Astrocyte (in vitro differentiated cells and primary cell): ENCODE measurements at places on chromosomes 2 and 18.

DNA sequence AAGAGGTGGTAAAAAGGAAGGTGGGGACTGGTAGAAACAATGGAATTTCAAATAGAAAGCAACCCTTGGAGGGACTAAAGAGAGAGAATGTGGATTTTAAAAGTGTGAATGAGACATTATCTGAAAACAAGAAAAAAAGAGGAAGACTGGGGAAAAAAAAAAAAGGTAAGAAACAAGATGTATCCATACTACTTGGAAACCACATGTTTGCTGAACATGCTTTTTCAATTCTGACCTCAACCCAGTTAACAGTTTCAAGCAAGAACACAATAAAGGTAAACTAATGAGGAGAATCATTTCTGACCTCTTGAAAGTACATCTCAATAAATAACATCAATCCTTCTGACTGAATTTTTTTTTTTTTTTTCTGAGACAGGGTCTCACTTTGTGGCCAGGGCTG is 2.6 kb downstream of the FARSB start:
- no peak for DNase-seq

DNA sequence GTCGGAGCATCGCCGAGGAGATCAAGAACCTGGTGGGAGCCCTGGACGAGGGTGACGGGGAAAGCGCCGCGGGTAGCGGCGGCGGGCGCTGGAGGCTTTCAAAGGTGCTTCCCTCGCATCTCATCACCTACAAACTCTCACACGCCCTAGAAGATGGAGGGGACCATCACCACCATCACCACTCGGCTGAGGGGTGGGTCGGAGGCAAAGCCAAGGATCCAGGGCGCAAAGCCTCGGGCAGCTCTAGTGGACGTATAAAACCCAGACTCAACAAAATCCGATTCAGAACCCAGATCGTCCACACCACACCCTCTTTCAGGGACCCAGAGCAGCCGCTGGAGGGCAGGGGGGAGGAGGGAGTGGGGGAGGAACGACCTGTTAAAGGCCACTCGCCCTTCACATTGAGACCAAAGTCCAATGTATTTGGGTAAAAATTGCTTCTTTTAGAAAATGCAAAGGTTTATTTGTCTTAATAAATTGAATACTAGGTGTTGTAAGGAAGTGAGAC is 1.5 kb downstream of the SOWAHC start:
- DNase-seq = no peak

- DNase-seq = no peak
Observed at GRCh38 chr2:138276339-138276738, 225.2 kb upstream of the SPOPL start.

DNA sequence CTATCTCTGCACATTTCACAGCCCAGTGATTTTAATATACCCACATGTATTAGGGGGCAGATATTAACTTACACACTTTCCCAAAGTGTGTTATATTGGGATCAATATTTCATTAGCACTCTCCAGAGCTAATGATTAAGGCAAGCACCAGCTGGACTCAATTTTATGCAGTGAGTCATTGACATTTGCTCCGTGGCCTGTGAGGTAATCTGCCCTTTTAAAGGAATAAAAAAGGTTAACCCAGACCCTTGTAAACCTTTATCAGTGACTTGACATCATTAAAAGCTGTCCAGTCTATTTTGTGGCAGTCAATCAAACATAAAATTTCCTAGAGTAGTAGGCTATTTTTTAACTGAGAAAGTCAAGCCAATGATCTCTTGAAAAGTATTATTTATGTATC is 1870.4 kb upstream of the CELF4 start:
- DNase-seq = no peak

DNA sequence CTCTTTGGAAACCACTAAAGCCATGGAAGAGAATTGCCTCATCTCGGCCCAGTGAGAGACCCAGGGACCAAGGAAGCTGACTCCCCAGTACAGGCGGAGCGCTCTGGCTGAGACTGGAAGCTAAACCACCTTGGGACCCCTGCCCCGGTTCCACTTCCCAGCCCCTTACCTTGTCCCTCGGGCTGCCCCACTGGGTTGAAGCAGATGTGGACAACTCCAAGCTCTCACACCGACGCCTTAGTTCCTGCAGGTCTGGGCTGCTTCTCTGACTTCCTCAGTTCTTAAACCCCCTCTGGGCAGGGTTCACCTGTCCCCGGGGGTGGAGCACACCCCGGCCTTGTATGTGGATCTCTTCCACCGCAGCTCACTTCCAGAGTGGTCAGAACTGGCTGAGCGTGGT is 266.2 kb downstream of the PHLPP1 start:
- no peak for DNase-seq

DNA sequence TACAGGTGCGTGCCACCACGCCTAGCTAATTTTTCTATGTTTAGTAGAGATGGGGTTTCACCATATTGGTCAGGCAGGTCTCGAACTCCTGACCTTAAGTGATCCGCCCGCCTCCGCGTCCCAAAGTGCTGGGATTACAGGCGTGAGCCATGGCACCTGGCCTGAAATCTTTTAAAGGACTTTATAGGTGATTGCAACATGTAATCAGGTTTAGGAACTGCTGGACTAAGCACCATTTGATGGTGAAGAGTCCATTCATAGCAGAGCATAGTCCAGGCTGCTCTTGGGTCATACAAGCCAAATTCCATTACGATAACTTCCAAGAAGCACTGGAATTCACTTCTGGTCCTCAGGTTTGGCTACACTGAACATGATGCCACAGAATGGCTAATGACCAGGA is 200.6 kb upstream of the SMAD2 start:
- no peak for DNase-seq

DNA sequence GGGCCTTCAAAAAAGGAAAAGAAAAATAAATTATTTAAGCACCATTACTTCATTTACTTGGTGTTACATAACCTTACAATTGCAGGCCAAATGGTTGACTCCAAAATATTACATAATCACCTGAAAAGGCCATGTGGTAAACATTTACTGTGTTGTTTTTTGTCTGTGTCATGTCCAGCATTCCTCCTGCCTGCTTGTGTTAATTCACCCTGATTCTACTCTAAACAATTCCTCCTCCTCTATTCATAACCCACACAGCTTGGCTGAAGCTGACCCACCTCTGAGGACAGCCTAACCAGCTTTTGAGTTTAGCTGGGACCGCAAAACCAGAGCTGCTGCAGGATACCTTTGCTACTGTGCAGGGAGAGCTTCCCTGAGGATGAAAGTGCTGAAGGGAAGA is 35.4 kb downstream of the TMX3 start:
- peak; percentile 14 for DNase-seq

GRCh38 chr18:63936156-63936931 is 12.8 kb upstream of the HMSD start:
- peak; percentile 38 for DNase-seq

DNA sequence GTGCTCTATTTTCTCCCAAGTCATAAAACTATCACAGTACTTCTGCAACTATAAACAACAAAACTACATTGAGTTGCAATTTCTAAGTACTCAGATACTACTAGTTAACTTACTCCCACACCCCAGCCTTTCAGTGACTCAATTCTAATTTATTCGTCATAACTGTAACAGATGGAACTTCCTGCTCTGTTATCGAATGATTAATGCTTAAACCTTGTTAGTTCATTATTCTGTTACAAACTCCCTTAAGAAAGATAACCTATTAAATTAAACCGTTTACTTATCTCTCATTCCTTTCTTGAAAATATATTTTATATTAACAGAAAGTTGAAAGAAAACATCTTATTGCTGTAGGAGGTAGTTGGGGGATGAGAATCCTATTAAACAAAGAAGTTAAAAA is 17.0 kb downstream of the TNFAIP6 start:
- DNase-seq = peak; percentile 91

GRCh38 chr2:135820003-135820618 is 16.9 kb downstream of the LCT start:
- peak; percentile 81 for DNase-seq

- DNase-seq = no peak
Observed at GRCh38 chr2:232293191-232293590, 85.4 kb upstream of the ALPP start.

DNA sequence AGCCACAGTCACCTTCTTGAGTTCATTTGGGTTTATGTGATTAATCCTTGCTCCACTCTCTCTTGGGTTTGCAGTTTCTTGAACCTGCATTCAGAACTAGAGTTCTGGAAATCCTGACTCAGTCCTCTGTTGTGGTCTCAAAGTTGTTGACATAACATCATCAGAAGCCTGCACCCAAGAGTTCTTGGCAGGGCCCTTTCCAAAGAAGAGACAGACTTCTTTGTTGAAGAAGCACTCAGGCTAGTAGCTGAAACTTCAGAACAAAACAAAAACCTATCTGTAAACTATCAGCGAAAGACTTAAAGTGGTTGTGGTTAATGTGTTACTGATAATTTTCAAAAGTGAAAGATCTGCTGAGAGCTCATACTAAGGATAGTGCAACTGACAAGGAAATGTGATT is 120.8 kb downstream of the FAM168B start:
- DNase-seq = peak; percentile 54

DNA sequence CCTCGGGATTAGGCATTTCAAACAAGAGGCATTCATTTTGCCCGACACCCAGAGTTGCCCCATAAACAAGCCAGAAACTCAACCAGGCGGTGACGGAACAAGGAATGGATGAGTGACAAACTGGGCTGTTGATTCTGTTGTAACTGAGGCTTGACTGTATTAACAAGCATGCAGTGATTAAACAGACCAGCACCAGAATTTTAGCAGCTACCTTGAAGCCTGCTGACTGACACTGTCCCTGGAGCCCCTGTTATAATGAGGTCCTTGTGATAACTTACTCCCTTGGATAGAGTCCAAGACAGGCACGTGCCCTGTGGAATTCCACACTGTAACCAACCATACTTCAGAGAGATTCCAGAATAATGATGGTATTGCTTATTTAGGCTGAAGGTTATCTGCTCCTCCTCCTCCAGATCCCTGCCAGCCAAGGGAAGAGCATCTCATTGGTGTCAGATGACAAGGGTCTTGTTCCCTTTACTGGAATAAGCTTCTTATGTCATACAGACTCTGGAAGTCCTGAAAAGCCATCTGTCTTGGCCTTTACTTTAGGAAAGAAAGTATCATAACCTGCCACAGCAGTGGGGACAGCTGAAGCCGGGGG is 97.1 kb upstream of the RMDN2 start:
- DNase-seq = peak; percentile 87

GRCh38 chr18:11975723-11976122 is 5.6 kb upstream of the IMPA2 start:
- DNase-seq = no peak

DNA sequence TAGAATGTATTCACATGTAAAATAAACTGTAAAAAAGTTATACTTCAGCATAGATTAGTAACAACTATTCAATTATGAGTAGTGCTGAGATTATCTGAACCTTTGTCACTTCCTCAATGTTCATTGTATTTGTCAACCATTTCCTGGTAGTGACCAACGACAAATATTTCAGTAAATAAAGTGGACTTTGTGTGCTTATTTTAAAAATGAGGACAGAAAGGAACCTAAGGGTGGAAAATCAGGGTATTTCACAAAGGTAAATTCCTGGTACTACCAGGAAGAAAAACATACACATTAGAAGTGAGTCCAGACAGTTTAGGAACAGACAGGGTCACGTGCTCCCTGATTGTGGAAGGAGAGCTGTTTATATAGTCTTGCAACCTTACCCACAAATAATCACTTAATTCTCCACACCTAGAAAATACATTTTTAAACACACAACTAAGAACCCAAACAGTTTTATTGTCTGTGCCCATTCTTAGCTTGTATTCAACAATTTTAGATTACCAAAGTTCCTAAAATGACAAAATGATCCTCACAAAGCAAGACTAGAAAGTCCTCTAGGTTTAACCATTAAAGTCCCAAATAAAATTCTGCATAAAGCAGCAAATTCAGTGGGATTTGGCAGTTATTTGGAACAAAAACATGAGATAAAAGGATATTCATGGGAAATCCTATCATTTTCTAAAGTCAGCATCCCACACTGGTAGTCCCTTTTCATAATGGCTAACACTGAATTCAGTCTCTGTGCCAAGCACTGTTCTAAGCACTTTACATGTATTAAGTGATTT is 28.2 kb downstream of the PELI1 start:
- DNase-seq = no peak

GRCh38 chr18:8433771-8434170 is 175.5 kb upstream of the RAB12 start:
- no peak for DNase-seq

- no peak for DNase-seq
Observed at GRCh38 chr2:192675681-192676080, 480.9 kb upstream of the TMEFF2 start.

DNA sequence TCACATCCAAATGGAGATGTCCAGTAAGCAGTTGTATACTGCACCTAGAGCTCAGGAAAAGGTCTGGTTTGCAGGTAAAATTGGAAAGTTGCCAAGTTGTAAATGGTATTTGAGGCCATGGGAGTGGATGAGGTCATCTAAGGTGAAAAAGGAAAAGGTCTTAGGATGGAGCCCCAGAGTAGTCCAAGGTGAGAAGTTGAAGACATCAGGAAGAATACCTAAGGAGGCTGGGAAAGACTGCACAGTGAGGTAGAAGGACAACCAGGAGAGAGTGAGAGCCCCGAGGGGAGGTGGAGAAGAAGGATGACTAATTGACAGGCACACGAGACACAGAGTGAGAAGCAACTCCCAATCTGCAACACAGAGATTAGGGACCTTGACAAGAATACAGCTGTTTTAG is 10.7 kb downstream of the DPP4 start:
- DNase-seq = no peak

DNA sequence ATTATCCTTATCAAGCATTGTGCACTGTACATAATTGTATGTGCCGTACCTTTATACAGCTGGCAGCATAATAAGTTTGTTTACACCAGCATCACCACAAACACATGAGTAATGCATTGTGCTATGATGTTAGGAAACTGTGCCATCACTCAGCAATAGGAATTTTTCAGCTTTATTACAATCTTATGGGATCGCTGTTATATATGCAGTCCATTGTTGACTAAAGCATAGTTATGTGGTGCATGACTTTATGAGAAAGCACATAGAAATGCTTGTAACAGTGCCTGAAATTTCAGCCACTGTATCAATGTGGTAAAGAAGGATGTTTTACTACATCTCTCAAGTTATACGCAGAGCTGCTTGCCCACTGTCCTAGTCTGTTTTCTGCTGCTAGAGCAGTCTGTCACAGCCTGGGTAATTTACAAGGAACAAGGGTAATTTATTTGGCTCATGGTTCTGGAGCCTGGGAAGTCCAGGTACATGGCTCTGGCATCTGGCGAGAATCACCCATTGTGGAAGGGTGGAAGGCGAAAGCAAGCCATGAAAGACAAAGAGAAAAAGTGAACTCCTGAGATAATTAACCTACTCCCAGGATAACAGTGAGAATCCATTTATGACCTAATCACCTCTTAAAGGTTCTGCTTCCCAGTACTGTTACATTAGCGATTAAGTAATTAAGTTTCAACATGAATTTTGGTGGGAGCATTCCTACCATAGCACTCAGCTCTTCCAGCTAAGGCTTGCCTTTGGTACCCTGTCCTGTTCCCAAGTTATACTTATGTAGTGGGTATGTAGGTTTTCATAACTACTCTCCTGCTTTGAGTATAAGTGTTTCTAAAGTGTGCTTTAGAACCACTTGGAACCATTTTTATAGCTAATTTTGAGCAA is 4.6 kb downstream of the MAP3K20 start:
- peak; percentile 97 for DNase-seq

GRCh38 chr2:47297767-47298425 is 105.1 kb upstream of the MSH2 start:
- DNase-seq = no peak
